Prostate gland (tissue), 2 donors: ENCODE measurements at places on chromosomes 7 and 10.

- no peak for DNase-seq
Observed at GRCh38 chr10:89926736-89927135, 225.3 kb downstream of the KIF20B start.

DNA sequence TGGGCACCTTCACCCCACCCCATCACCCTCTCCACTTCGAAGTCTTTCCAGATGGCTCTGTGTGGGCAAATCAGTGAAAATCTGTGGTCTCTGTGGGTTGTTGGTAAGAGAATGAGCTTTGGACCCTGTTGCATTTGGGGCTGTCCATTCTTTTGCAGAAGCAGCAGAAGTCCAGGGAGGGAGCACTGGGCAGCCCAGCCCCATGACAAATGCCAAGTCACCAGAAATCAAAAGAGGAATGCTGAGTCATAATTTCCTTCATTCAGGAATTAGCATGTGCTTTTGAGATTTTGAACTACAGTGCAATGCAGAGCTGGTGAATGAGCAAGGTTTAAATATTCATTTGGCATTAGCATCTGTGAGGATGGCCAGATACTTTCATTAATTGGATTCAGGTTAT lies 556.2 kb downstream of the LRMDA start:
- DNase-seq, result no peak

GRCh38 chr10:55048830-55049498 lies 247.9 kb upstream of the PCDH15 start:
- DNase-seq, result no peak

DNA sequence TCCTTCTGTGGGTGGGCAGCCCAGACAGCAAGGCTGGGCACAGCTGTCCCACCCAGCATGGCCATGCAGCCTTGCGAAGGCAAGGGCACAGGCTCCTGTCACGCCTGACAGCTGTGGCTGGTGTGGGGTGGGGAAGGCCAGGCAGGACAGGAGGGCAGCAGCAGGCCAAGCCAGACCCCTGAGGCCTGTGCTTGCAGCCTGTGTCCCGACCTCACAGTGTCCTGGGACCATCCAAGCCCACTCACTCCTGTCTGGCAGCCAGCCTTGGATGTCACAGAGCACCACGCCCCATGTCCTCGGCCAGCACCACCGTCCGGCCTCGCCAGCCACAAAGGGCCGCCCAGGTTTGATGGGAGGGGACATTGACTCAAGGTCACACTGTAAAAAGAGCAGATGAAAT lies 85.5 kb upstream of the LRRC4 start:
- DNase-seq, result no peak

GRCh38 chr10:96387601-96388000 lies 28.8 kb upstream of the OPALIN start:
- no peak for DNase-seq

GRCh38 chr7:91949221-91950009 lies 8.8 kb downstream of the AKAP9 start:
- no peak for DNase-seq

- no peak for DNase-seq
Observed at GRCh38 chr10:100659361-100660098, 85.9 kb upstream of the PAX2 start.

- DNase-seq, result no peak
Observed at GRCh38 chr10:128779416-128779815, 653.2 kb upstream of the MKI67 start.

DNA sequence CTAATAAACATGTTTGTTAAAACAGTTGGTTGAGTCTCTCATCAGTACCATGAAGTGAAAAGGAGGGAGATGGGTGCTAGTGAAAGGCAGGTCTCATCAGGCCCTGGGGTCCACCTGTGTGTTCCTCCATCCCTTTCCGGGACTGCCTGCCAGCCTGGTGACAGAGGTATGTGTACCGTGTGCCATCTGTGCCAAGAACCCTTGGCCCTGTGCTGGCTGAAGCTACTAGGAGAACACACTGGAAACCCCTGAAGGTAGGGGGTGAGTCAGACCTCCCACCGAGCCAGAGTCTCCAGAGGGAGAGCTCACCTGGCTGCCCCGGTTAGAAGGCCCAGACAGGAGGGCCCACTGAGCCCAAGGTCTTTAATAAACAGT lies 2.3 kb downstream of the DDIT4 start:
- DNase-seq, result peak; percentile 93

DNA sequence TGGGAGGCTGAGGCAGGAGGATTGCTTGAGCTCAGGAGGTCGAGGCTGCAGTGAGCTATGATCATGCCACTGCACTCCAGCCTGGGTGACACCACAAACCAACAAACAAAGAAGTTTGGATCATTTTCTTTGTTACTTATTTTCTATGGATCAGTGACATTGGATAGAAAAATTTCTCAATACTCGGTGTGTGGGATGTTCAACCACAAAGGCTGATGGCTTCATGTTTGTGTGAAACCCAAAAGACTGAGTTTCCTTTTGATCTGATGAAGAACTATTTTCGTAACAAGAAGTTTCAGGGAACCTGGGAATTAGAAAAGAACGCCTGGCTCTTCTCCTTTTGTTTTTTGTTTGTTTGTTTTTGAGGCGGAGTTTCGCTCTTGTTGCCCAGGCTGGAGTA lies 104.0 kb downstream of the HOXA1 start:
- no peak for DNase-seq

- no peak for DNase-seq
Observed at GRCh38 chr10:8173866-8174243, 119.4 kb downstream of the GATA3 start.

DNA sequence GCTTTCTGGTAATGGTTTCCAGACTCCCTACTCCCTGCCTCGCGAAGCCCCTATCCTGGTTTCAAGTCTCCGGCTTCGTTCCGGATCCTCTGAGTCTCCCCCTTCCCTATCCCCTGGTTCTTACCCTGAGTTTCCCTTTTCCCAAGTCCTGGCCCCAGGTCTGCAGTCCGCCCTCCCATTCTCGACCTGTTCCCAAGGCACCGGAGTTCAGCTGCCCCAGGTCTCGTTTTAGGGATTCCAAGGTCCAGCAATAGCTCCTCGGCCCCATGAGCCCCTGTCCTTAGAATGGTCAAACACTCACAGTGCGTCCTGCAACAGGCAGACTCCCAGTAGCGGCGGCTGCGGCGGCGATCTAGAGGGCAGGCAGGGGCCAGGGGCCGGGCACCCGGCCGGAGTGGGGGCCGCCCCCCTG lies 274 bp downstream of the PITX3 start:
- DNase-seq, result no peak

DNA sequence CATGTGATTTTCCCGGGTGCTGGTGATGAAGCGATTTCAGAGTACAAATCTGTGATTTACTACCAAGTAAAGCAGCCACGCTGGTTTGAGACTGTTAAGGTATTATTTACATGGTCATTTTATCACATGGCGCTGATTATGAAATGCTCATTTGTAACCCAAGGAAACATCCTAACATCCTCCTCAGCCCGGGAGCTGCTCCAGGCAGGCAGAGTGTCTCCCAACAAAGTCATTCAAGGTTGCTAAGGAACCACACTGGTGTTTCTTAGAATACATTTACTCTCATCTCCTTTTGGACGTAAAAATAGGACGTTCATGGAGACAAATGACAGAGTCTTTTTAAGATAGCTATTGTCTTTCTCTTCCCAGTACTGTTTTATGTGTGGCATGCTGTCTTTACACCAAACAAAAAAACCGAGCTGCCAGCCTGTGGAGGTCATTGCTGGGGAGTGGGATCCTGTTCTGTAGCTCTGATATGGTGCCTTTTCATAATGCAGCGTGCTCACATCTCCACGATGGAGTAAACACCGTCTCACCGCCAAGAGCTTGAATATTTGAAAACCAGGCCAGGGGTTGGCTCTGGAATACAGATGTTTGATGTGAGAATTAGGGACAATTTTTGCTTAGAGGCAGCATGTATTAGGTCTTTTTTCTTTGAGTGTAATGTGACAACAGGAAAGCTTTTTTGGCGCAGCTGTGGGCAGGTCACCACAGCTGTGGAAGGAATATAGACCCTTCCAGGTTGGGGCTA lies 119.6 kb downstream of the DOCK1 start:
- peak; percentile 44 for DNase-seq

DNA sequence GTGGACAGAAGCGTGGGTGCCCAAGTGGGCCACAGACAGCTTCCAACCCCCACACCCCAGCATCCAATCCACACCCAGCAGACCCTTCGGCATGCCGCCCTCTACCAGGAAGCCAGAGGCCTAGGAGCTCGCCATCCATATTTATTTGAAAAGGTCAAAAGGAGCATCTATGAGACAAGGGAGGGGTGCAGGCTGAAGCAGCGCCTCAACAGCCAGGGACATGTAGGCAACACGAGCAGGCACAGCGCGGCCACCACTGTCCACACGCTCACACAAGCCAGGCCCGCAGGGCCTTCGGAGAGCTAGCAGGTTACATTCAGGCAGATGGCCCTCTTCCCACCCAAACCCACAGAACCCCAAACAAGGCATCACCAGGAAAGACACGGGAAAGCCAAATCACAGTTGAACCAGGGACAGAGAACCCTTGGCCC lies 34.6 kb downstream of the PSAP start:
- no peak for DNase-seq

- DNase-seq, result no peak
Observed at GRCh38 chr10:79239275-79239779, 107.9 kb upstream of the PPIF start.

DNA sequence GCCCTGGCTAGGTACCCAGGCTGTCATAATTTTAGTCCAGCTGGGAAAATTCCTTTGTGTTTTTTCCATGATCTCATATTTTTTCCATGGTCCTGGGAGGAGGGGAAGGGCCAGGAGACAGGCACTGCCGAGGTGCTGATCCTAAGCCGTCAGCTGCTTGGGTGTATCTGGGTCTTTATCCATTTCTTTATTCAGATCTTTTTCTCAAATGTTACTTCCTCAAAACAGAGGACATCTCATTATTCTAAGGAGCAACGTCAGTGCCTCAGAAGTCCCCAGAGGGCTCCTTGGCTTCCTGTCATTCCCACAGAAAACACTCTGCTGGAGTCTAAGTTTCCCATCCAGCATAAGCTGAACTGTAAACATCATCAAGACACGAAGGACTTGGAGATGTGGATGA lies 2.8 kb upstream of the OR6V1 start:
- no peak for DNase-seq

DNA sequence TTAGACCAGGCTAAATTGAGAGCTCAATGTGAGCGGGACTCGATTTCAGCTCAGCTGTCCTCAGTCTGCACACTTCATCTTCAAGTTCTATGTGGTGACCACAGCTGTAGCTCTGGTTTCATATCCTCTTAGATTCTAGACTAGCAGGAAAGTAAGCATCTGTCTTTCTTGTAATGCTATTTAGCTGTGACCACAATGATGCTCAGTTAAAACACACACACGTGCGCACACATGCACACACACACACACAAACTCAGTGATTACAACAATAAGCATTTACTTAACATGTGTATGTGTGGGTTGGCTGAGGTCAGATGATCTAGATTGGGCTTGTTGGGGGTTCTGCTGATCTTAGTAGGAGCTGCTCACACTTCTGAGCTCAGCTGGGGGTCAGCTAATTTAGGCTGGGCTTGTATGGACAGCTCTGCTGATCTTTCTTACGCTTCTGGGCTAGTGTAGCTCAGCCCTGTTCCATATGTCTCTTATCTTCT lies 82.5 kb downstream of the ZNF365 start:
- DNase-seq, result no peak

DNA sequence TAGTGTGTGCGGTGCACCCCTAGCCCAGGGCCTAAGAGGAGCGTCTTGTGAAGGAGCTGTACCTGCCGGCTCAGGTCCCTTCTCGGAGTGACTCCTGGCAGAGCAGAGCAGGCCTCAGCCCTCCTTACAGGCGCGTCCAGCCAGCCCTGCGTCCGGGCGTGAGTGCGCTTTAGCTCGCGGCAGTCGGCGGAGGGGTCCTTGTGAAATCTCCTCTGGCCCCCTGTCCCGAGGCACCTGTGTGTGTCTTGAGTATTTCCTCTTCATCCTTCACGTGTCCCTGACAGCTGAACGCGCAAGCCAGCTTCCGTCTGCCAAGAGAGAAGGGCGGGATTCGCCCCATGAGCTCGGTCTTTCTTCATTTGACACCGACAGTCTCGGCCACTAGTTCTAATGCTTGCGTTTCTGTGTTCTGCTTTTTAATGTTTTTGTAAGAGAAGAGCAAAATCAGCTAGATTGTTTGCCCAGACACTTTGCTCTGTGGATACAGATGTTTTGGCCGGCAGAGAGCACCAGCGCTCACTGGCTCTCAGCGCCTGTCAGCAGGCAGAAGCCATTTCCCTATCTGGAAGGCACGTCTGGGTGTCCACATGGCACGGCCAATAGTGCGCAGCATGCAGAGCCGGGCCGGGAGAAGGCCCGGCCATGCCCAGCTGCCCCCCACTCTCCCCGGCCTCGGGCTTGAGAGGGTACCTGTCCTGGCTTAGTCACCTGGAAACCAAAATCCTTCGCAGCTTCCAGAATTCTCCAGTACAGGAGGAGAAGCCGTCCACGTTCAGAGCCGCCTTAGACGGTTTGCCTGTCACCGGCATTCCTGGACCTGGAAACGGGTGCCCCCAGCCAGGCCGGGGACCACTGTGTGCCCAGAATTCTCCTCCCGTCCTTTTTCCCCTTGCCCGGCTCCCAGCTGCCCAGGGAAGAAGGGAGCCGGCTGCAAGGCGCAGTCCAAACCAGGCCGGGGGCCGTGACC lies 7.0 kb downstream of the GET4 start:
- DNase-seq, result no peak

- DNase-seq, result no peak
Observed at GRCh38 chr10:7969623-7970022, 84.9 kb upstream of the GATA3 start.

DNA sequence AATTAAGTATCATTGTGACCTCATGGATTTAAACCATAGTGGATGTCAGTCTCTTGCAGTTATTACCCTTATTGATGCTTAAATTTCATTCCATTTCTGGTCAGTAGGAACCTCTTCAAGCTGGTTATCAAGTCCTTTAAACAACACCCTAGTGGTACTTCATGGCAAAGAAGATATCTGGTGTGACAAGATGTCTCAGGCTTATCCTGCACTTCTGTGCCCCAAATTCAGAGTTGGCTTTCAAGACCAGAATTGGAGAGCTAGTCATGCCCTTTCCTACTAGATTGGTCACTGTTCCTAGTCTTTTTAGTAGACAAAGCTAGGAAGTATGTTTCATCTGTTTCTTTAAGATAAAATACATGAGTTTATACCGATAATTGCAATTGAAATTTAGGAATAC lies 54.9 kb downstream of the KMT2E start:
- DNase-seq, result no peak

- DNase-seq, result no peak
Observed at GRCh38 chr10:104614245-104614831, 26.8 kb upstream of the SORCS3 start.

DNA sequence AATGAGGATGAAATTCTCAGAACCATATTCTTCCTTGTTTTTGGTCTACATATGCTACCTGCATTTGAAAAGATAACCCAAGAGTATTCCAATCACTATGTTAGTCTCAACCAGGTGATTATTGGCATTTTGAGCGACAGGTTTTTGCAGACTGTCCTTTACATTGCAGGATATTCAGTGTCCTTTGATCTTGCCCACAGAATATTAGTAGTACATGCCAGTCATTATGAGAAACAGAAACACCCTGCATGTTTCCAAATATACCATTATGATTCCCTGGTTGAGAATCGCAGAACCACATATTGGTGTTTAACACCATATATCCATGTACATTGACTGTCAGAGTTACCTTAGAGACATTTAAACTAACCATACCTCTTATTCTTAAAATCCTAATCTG lies 30.6 kb downstream of the TMEM243 start:
- no peak for DNase-seq

GRCh38 chr10:111207500-111207899 lies 130.7 kb downstream of the ADRA2A start:
- DNase-seq, result no peak

- no peak for DNase-seq
Observed at GRCh38 chr7:26729150-26729775, 135.1 kb downstream of the SKAP2 start.

GRCh38 chr7:24283897-24284698 lies at the start of gene NPY:
Gene NPY, plus strand, starts transcription at chr7:24284190. Its CDS starts 1,051 bp downstream, at chr7:24285241.
- no peak for DNase-seq

- DNase-seq, result no peak
Observed at GRCh38 chr7:23717788-23718187, 7.8 kb downstream of the STK31 start.
